Activated T-helper 17 cell treated with anti-CD3 and anti-CD28 coated beads, Interleukin-2, amount 50 U/mL, for 72 hours (primary cell): ENCODE measurements at places on chromosomes 16 and 17.

GRCh38 chr16:67349172-67349571 lies 22.6 kb downstream of the LRRC36 start:
- peak; percentile 59 for ATAC-seq

- peak; percentile 60 for ATAC-seq
These were observed 14.6 kb upstream of the CNGB1 start for GRCh38 chr16:57985204-57986181.

- no peak for ATAC-seq
These were observed 9.2 kb upstream of the DPEP3 start for GRCh38 chr16:67989322-67990017.

DNA sequence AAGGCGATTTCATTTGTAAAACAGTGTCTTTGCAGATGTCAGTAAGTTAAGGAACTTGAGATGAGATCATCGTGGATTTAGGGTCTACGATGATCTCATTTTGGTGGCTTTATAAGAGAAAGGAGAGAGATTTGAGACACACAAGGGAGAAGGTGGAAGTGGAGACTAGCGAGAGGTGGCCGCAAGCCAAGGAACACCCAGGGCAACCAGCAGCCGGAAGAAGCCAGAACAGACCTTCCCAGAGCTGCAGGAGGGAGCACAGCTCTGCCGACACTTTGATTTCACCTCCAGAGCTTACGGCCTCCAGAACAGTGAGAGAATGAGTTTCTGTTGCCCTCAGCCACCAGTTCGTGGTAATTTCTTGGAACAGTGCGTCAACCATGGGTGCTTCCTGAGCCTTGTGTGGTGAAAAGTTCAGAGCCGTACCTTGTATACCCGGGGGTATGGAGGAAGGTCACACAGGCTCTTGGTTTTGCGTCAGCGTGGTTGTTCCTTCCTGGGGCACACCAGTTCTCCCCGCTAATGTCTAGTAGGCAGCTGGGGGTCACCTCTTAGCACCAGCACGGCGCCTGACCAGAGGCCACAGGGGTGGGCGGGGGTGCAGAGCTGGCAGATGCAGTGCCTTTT lies 12.9 kb upstream of the SEC14L1 start:
- ATAC-seq: peak; percentile 97

GRCh38 chr16:28937222-28937876 lies 5.6 kb downstream of the CD19 start:
- no peak for ATAC-seq

GRCh38 chr17:76262732-76263344 lies 2.3 kb upstream of the UBALD2 start:
- no peak for ATAC-seq

- ATAC-seq: no peak
These were observed 9.0 kb downstream of the NOG start for GRCh38 chr17:56602292-56603130.

GRCh38 chr17:58085039-58085715 lies 2.0 kb downstream of the DYNLL2 start:
- ATAC-seq: no peak

GRCh38 chr16:84648595-84649510 lies 542 bp downstream of the KLHL36 start:
- ATAC-seq: peak; percentile 76

- no peak for ATAC-seq
These were observed 367.4 kb downstream of the SEC14L1 start for GRCh38 chr17:77508047-77508715.

GRCh38 chr17:55441544-55441943 lies 19.9 kb upstream of the MMD start:
- ATAC-seq: peak; percentile 60

DNA sequence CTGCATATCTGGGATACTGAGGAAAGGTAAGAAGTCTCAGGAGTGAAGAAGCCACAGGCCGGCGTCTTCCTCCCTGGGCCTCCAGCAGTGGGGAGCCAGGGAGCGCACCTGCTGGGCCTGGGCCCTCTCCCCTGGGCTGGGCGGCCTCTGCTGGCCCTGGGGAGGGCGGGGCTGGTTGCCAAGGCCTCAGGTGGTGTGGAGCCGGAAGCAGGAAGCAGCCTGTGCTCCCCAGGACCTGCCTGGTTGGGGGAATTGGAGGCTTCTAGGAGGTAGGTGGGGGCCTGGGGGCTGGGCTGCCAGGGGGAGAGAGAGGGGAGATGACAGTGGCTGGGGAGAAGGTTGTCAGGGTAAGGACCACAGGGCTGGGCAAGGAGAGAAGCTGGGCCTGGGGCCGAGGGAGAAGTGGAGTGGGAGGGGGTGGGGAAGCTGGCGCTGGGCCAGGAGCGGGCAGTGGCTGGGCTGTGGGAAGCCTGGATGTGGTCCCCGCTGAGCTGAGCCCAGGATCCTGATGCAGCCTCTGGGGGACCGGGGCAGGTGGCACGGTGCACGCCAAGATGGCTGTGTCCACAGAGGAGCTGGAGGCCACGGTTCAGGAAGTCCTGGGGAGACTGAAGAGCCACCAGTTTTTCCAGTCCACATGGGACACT lies at the start of gene SMIM22:
Gene SMIM22, plus strand, starts transcription at position 189 of the 647 bp plus-strand sequence. Its CDS starts 366 bp downstream, at position 555.
- ATAC-seq: no peak

DNA sequence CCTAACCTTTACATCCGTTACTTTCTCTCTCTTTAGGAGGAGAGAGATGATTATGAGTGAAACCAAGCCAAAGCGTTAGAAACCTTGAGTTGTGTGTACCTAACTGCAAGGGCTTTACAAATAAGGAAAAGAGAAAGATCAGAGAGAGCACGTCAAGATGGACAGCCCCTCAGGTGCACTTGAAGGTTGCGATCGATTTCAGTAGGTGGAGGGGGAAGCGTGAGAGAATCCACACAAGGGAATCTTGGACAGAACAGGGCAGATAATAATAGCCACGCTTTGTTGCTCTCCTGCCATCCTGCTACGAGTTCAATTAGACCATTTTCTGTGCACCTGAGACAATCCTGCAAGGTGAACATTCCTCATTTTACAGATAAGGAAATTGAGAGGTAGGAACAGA lies 78.4 kb downstream of the VAT1L start:
- ATAC-seq: peak; percentile 34

DNA sequence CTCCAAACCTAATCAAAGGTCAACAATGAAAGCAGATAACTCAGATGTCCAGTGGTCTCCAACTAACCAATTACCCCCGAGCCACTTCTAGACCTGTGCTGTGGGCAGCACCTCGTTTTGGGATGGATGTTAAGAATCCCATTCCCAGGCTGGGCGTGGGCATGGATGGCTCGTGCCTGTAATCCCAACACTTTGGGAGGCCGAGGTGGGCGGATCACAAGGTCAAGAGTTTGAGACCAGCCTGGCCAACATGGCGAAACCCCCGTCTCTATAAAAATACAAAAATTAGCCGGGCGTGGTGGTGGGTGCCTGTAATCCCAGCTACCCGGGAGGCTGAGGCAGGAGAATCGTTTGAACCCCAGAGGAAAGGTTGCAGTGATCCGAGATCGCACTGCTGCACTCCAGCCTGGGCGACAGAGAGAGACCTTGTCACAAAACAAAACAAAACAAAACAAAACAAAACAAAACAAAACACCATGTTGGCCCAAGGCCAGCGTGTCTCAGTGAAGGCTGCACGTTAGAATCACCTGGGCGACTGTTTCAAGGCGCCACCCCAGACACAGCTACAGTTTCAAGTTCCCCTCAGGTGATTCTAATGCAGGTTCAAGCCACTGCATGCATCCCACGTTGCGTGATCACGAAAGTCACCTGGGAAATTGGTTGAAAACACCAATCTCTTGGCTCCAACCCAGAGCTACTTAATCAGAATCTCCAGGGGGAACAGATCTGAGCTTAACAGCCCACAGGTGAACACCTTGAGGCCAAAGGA lies 21.3 kb downstream of the COX4I1 start:
- no peak for ATAC-seq

- ATAC-seq: no peak
These were observed 77.3 kb downstream of the USP22 start for GRCh38 chr17:20965492-20965891.

GRCh38 chr17:28540231-28540630 lies 12.2 kb downstream of the UNC119 start:
- peak; percentile 9 for ATAC-seq

DNA sequence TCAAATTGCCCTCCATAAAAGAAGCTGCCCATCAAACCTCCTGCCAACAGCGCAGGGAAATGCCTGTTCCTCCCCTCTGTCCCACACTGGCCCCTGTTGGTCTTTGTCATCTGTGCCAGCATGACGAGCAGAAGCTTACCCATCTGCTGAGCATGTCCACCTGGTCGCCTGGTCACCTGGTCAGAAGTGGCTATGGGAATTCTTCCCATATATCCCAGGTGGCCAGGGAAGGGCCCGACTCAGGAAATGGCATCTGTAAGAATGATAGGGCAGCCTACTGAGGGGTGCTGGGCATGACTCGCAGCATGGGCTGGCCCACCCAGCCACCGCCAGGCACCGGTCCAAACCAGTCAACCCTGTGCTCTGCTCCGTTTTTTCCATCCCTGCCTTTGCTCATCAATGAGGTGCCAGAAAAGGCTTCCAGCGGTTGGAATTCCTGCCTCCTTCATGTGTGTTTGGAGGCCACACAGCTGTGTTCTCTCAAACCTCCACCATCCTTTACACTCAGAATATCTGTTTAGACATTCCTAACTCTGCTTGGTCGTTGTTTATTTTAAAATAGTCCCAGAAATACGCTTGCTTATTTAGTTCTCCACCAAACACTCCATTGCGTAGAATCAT lies 145.2 kb downstream of the CLEC16A start:
- no peak for ATAC-seq

- ATAC-seq: no peak
These were observed 48.1 kb downstream of the XPO6 start for GRCh38 chr16:28163699-28164098.

DNA sequence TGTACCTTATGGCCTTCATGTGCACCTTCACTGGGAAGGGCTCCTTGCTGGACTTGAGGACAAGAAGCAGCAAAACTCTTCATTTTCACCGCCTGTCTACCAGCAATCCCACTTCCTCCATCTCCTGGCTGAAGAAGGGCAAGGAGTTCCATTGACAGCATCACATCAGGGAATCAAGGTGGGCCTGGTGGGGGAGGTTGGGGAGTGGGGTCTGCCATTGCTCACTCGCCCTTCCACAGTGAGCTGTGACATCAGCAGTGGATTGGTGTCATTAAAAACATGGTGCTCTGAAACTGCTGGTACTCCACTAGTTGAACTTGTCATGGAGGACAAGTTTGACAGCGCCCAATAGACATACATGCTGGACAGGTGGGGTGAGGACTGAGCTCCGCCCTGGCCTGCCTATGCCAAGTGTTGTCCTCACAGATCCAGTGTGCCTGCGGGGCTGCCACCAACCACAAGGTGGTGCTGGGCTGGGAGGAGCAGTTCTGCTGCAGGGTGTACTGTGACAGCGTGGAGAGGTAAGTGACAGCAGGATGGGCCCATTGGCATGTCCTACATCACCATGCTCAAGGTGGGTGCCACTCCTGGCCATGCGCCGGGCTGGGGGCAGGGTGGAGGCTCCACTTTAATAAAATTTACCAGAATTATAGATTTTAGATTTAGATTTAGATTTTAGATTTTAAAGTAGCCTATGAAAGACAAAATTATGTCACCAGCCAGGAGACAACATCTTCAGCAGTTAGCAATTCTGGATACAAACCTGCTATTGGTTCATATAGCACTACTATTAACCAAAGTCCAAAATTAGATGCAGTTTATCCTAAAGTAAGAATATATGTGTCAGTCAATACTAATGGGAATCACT lies 1729.1 kb downstream of the TP53TG3F start:
- ATAC-seq: no peak

DNA sequence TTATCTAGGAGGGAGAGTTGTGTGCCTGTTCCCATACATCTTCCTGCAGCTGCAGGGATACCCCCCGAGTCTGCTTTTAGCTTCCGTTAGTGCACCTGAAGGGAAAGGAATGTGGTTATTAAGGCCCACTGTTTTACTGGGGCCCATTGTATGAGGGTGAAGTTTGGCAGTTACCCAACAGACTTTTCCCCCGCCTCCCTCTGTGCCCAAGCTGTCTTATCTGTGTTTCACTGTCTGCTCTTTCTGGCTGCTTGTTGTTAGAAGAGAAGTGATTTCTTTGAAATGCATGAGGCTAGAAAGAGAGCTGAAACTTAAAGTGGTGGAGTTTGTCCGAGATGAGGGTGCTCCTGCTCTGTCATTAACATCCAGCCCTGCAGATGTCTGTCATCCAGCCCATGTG lies 7.4 kb upstream of the OR1A2 start:
- ATAC-seq: no peak

- ATAC-seq: no peak
These were observed 147.5 kb downstream of the KCNJ12 start for GRCh38 chr17:21523497-21524210.

DNA sequence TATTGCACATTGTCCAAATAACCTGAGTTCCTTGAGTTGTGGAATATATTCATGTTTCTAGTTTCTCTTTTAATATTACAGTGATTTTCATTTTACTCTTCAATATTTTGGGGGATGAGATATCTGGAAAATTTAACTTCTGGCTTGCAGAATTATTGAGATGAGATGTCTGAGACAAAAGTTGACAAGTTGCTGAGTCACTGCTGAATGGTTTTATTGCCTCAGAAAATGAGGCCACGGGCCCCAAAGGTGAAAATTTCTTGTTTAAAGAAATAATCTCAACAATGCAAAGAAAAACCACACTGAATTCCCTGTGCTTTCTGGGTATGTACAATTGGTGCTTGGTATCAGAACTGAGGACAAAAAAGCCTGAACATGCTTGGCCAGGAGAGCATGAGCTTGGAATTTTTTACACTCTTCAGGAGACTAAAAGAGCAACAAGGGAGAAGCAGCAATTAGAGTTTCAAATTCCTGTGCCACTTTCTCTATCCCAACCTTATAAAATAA lies 129.2 kb upstream of the TOM1L1 start:
- no peak for ATAC-seq

- no peak for ATAC-seq
These were observed 23.8 kb downstream of the MINK1 start for GRCh38 chr17:4856937-4857314.

GRCh38 chr16:74372953-74373846 lies 2.9 kb upstream of the NPIPB15 start:
- ATAC-seq: no peak

DNA sequence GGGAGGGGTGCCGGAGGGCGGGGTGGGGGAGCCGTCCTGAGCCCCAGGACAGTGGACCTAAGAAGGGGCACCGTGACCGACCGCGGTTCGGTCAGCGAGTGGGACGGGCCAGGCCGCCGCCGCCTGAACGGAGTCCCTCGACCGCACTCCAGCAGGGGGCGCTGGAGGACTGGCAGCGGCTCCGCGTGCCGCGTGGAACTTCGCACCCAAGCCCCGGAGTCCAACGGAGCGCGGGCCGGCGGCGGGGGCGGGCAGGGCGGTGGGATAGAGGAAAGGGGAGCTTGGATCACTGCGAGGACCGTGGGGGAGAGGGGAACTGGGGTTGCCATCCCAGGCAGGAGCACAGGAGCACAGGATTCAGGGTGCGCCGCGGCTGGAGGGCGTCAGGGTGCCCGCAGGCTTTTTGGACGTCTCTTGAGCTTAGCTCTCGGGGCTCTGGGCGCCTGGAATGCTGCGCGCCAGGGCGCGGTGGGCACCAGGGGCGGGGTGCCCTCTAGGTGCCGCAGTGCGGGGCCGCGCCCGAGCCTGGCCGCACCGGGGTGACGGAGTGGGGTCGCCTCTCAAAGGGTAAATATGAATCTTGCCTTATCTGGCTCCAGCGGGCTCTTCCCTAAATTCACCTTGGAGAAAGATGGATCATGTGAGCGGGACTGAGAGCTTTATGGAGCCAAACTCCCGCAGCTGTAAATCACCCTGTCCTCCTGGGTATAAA lies 379 bp upstream of the OTOP2 start:
- peak; percentile 82 for ATAC-seq
